Substantia nigra (tissue), 51 donors: ENCODE measurements at places on chromosomes 6 and 20.

- no peak for DNase-seq
Observed at GRCh38 chr6:39388606-39389483, 66.3 kb upstream of the KCNK16 start.

DNA sequence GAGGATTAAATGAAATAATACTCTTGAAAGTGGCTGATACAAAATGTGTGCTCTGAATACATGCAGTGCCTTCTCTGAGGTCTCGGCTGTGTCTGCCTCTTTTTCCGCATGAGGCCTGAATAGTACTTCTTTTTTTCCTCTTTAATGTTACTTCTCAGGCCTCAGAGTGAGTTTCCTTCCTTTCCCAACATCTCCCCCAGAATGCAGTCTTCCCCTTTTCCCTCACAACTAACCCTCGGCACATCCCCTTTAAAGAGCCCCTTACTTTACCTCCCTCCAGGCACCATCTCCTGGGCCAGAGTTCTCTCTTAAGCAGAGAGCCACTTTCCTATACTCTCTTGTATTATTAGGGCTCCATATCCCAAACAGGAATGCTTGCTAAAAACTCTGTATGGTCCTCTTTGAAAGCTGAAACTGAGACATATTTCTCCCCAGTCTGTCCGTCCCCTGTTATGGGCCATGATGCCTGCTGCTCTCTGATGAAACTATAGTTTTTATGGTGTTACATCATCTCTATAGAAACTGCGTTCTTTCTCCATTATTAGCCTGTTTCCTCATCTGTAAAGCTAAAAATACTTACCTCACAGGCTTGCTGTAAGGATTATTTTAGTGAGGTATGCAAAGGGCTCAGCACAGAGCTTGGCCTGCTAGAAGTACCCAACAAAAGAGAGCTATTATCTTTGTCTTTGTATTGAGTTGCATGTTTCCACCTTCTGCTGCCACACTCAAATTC is 2.3 kb downstream of the PLAGL2 start:
- DNase-seq = no peak

DNA sequence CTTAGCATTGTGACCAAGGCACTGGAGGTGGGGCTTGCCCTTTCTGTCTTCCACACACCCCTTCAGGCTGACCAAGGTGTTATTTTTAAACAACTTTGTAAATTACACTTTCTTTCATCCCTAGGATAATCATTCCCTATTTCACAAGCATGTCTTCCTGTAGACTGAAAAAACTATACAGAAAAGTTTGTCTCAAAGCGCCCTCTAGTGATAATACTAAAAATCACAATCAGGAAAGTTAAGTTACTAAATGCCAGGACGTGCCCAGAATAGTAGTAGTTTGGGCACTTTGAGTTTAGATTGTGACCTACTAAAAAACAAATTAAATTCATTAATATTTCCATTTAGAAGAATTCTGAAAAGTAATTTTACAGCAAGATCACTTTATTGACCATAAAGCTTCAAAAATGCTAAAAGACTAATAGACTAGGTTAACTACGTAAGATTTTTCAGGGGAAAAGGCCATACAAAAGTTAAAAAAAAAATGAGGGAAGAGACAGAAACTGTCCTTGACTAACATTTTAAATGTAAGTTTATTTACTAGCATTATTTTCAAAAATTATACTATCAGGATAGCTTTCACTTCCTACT is 123.3 kb upstream of the DUSP22 start:
- no peak for DNase-seq

DNA sequence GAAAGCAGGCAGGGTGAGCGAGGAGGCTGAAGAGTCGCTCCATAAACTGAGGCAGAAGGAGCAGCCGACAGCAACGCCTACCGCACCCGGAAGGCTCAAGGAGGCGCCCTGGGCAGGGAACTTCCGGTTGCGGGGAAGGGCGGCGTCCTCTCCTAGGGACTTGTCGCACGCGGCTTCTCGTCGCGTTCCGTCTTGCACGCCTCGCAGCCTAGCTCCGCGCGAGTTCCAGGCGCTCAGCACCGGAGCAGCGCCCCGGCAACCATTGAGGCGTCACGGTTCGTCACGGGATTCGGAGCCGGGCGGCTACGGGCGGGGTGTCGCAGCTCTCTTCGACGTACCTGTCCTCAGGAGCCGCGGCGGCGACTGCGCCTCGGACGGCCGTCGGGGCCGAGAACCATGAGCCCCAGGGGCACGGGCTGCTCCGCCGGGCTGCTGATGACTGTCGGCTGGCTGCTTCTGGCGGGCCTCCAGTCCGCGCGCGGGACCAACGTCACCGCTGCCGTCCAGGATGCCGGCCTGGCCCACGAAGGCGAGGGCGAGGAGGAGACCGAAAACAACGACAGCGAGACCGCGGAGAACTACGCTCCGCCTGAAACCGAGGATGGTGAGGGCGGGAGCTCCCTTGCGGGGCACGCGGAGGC is at the start of gene SPACA1:
Gene SPACA1, plus strand, starts transcription at position 332 of the 641 bp plus-strand sequence. Its CDS starts 65 bp downstream, at position 397.
- no peak for DNase-seq

DNA sequence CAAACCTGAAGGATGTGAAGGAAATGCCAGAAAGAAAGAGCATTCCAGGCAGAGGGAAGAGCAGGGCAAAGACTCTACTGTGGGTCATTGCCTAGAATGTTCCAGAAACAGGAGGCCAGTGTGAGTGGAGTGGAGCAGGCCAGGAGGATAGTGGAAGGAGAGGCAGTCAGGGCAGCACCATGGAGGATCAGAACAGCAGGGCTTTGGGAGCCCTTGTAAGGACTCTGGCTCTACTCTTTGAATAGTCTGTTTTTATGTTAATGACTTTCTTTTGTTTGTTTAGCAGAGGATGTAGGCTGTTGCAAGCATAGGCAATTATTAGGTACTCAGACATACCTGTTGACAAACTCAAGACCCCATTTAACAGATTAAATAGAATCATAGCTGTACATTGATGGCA is 23.6 kb upstream of the FBXL4 start:
- no peak for DNase-seq

GRCh38 chr20:58174708-58175280 is 53.7 kb downstream of the ANKRD60 start:
- DNase-seq = no peak

GRCh38 chr6:84255641-84256040 is 28.2 kb upstream of the CEP162 start:
- DNase-seq = no peak

DNA sequence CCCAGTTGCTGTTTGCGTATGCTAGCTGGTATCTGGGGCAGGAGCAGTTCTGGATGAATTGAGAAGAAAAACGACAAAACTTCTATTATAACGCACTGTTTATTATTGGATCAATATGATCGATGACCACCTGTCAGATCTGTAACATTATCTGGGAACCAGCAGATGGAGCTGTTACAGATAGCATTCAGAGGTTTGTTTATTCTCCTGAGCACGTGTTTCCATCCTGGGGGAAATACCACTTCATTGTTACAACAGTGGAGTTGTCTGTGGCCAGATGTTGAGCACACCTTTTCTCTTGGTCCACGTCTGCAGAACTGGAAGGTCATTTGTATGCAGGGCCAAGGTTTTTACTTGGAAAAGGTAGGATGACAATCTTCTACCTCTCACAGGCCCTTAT is 16.0 kb upstream of the NKX2-2 start:
- DNase-seq = no peak

DNA sequence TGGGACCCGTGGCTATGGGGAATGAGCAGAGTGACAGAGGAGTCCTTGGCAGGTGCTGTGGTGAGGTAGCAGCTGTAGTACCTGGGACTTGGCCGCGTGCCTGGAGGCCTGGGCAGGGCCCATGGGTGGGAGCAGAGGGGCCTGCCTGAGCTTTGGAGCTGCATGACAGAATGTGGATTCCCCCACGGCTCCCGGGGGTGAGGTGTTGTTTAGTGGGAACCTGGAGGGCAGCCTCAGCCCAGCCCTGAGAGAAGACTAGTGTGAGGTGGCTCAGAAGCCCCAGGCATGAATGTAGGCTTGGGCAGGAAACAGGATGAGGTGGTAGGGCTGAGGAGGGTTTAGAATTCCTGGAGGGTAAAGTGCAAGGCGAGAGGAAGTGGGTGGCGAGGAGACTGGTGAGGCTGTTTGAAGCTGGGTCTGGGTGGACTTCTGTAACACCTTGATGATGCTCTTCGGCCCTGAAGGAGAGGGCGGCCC is 86.5 kb upstream of the SCP2D1 start:
- DNase-seq = no peak

DNA sequence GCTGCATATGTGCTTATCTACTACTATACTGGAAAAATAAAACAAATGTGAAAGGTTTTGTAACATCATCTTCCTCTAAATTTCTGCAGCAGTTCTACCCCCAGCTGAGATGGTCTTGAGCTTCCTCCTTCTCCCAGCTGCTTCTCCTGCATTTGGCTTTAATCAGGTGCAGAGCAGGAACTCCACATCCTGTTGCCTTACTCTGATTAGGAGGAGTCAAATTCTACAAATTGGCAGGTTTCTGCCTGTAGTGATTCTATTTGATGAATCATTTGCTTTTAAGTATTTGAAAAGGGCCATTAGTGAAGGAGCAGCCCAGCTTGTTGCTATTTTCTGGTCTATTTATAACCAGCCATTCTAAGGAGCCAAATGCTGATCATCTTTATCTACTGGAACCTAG is 224.5 kb downstream of the GMDS start:
- no peak for DNase-seq

GRCh38 chr6:159727717-159728445 is 575 bp downstream of the WTAP start:
- no peak for DNase-seq

DNA sequence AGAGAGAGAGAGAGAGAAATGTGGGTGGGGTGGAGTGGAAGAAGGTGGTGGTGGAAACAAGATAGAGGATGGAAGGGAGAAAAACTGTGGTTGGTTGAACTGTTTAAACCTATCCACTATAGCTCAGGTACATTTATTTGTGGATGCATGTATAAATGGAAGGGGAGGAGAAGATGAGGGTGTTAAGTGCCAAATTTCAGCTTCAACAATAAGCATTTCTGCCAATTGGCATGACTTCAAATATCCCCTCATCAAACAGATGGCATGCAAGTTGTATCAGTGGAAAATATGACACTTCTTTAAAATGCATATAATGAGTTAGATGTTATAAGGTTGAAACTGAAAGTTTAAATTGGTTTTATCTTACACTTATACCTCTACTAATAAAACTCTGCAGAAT is 216.1 kb downstream of the LMBRD1 start:
- DNase-seq = no peak

- DNase-seq = no peak
Observed at GRCh38 chr6:36139431-36139830, 9.1 kb downstream of the MAPK13 start.

DNA sequence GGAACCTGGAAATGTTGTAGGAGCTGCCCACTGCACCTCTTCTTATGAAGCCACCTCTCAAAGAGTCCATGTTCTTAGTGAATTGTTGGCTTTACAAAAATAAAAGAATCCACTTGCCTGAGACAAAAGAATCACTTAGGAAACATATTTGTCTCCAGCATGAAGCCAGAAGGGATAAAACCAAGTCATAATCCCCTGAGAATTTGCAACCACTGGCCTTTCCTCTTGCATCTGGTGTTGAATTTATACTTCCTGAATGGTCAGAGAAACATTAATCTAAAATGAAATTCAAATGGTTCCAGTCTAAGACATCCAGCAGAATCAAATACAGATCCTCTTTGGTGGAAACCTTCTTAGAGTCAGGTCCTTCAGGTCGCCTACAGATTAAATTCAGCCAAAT is 192.5 kb upstream of the ECI2 start:
- DNase-seq = no peak

- DNase-seq = no peak
Observed at GRCh38 chr6:169950558-169950957, 199.1 kb downstream of the ERMARD start.

DNA sequence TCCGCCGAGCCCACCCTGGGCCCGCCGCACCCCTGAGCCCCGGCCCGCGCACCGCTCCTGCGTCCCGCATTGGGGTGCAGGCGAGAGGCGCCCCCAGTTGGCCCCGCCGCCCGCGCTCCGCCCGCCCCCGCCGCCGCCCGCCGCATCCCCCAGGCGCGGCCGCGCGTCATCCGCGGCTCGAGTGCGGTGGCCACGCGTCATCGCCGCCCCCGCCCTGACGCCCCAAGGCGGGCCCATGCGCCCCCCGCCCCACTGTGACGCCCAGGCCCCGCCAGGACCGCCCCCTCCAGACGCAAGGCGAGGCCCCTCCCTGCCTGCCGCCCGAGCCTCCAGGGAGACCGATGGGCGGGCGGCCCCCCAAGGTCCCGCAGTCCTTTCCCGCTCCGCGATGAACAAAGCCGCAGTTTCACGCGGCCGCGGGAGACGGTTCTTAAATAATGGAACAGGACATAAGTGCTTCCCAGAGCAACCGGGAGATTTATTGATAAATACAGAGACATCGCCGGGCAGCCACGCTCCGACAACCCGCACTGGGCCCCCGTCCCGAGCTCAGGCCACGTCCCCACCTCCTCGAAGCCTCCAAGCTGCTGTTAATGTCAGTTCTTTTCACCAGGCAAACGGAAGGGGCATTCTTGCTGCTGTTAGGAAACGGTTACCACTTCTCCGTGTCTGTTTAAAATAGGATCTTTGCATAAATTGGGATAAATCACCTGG is at the start of gene ANKRD60:
Gene ANKRD60, minus strand, starts transcription at position 170 of the 714 bp plus-strand sequence. Its CDS starts 0 bp downstream, at position 170.
- no peak for DNase-seq

DNA sequence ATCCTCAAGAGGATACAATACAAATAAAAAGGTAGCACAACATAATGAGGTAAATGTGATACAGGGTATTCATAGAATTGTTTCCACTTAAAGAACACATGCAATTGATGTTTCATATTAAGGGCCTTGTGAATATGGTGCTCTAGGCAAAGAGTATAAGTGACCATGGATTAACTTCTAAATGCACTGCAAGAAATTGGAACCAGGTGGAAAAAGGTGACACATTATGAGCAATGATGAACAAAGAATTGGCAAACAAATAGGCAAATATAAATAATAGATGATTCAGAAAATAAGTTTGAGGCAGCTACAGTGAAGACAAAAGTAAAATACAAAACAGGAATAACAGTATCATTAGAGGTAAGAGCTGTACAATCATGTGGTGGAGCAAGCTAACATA is 192.0 kb downstream of the GRIK2 start:
- DNase-seq = no peak

DNA sequence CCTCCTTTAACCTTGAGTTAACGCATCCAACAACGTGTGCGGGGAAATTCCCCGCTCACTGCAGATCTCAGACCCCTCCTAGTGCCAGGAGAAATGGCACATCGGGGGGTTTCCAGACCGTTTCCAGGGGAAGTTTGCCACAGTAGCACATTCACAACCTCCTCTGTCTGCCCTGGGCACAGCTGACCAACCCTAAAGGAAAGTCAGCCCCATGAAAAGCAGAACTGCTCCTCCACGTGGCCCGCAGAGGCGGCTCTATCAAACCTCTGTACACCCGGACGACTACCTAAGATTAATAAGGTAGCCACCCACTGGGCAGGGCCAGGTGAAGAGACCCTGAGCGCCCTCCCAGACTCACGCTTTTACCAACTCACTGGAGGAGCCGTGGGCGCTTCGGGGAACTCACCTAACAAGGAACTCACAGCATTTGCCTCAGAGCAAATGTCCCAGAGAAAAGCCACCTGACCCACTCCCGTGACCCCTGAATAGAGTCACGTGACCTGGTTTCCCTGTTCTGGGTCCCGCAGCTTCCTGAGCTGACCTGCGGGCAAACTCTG is 93.1 kb downstream of the PRND start:
- DNase-seq = peak; percentile 52
